ENCODE measurements at places on chromosomes 7 and 10.

DNA sequence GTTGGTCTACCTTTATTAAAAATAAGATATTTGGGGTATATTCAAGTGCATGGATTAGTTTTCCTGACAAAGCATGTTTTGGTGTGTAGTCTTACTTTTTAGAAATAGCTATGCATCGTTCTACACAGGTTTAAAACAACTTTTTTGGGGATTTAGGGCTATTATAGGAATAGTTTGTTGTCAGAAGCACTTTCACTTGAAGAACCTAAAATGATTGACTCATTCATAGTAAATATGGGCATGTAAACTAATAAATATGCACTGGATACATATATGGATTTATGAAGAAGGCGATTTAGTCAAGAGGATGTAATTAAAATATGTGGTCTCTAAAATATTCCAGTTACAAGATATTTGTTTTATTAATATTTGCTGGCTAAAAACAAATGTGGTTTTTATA lies 2.0 kb downstream of the ARL4A start:
- no peak for DNase-seq

DNA sequence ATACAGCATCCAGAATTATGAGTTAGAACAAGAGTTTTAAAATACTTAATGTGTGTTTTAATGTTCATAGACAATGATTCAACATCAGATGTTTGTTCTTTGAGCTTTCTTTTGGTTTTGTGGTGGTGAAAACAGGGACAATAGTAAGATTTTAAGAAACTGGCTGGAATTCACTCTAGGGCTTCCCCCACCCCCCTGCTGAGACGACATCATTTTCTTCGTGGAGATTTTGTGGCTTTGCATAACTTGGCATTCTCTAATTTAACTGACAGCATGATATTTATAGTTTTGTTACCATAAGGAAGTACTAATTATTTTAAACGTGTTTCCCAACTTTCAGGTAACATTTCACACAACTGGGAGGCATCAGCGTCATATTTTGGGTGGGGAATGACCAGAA lies 184.1 kb downstream of the BICC1 start:
- DNase-seq = no peak

- no peak for DNase-seq
These were observed 109.5 kb upstream of the HABP2 start for GRCh38 chr10:113443141-113443925.

DNA sequence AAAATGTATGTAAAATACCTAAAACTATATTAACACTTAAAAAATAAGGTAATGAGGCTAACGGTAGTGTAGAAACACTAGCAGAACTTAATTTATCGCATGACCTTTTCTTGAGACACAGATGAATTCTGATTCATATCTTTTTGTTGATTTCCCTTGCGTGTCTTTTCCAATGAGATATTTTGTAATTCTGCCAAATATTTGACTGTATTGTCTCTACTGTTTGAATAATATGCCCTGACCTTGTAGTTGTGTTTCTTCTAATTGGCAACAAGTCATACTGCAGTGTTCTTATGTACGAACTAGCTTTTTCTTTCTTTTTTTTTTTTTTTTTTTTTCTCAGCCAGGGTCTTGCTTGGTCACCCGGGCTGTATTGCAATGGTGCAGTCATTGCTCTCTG lies 9.2 kb upstream of the ABCB1 start:
- no peak for DNase-seq

DNA sequence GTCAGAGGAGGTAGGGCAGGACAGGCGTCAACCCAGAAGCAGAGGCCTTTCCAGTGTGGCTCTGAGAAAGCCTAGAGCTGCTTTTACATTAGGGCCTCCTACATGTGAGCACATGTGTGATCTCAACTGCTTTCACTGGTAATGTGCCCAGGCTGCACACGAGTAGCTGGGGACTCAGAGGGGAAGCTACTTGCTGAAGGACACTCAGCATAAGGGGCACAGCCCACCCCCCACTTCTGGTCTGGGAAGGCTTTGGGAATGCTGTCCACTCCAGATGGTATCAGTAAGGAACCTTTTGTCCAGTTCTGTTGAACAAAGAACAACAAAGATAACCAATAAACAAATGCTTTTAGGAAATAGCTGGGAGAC lies 18.9 kb downstream of the PRF1 start:
- DNase-seq = no peak

DNA sequence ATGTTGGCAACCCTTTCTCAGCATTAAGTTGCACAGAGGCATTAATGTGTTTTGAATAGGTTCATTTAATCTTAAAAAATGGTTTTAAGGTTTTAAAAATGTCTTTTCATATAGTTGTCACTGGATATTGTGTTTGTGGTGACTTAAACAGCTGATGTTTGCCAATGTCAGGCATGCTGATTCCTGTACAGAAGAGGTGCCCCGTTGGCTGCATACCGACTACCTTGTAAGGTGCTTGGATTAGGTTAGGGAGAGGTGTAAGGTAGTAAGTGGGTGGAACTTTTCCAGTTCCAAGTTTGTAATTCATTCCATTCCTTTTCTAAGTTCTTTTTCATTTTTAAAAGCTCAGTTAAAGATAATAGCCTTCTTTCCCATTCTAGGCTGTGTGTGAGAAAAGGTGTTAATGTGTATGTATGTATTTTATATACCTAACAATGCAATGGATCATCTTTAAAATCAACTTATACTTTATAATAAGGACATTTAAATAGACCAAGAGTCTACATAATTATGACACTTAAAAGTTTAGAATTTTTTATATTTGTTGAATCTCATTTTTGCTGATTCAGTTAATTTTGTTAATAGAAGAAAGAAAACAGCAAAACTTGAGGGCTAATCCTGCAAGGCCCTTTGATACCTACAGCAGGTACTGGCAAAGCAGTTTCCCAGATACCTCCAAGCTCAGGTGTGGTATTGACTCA lies 155.2 kb downstream of the LCOR start:
- DNase-seq = no peak

DNA sequence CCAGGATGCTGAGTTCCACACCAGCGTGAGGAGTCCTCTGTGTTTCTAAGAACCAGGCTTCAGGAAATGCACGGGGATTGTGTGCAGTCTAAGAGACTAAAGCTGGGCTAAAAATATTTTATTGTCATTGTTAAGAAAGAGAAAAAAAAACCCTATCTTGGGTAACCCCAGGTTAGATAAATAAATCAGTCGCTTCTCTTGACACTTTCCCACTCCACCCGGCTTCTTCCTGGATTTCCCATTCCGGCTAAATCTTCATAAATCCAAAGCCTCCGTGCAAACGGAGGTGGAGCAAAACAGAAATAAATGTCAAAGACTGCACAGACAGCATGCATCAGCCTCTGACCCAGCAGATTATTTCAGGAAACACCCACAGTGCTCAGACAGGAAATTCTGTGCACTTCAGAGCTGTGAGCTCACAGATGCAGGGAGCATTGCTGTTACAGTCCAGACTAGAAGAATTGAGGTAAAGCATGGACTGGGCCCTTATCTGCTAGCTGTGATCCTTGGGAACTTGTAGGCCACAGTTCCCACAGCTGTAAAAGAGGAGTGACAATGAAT lies 44.8 kb upstream of the GRID1 start:
- no peak for DNase-seq

GRCh38 chr10:19212590-19212989 lies 164.0 kb downstream of the MALRD1 start:
- DNase-seq = no peak

DNA sequence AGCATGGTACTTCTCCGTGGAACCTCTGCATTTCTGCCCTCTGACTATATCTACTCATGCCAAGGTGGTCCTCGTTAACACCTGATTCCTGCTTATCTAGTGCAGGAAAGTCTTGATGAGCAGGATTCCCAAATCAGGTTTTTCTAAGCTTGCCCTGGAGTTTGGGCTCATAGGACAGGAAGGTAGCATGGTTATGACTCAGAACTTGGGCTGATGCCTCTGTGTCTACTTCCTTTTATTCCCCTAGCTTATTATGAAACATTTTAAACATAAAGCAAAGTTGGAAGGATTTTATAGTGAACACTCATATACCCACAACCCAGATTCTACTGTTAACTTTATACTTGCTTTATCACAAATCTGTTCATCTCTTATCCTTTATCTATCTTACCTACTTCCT lies 5.6 kb downstream of the SUFU start:
- no peak for DNase-seq

DNA sequence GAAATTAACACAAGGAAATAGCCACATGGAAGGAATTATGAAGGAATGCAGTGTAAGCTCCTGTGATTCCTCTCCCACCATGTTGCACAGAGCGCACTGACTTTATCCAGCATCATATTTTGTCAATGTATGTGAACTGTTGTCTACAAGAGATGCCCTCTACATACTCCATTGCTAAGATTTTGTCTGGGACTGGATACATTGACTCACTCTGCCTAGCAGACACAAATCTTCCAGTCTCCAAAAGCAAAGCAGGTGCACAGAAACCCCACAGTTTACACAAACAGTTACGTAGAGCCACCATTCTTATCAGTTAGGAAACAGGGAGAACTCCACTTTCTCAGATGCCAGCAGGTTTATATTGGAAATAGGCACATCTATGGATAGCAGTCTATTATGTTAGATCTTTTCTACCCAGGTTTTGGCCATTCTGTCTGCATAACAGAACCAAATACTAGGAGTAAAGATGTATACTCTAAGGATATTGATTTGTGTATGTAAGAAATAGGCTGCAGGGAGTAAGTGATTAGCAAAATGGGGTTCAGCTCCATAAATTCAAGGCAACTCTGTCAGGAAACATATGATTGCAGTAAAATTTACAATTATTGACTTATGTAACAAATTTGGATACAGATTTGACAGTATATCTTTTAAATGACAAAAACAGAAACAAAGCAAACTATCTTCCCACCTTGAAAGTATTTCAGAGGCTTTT lies 1.5 kb downstream of the AKR1C2 start:
- DNase-seq = no peak

- DNase-seq = no peak
These were observed 6.1 kb downstream of the COL1A2 start for GRCh38 chr7:94400643-94401427.

GRCh38 chr7:30934732-30935568 lies 23.3 kb downstream of the AQP1 start:
- DNase-seq = no peak

- DNase-seq = no peak
These were observed 42.0 kb upstream of the NRP1 start for GRCh38 chr10:33376476-33376875.

DNA sequence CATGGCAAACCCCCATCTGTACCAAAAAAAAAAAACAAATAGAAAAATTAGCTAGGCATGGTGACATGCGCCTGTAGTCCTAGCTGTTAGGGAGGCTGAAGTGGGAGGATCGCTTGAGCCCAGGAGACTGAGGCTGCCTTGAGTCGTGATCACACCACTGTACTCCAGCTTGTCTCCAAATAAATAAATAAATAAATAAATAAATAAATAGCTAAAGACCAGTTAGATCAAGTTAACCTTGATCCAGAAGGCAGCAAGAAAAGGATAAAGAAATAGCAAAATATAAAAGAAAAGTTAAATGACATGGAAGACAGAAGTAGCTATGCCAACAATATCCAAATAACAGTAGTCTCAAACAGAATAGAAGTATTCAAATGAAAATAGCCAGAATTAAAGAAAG lies 132.2 kb upstream of the SH2B2 start:
- no peak for DNase-seq

DNA sequence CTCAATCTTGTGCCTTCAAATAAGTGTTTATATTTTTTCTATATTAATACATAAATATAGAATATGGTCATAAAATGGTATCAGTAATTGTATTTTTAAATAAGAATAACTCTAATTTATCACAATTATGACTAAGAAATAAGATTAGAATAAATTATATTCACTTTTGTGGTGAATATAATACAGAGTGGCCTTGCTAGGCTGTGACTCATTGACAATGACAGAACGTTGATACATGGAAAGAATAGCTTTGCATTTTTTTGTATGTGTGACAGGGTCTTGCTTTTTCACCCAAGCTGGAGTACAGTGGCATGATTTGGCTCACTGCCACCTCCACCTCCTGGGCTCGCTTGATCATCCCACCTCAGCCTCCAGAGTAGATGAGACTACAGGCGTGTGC lies 47.8 kb upstream of the PCLO start:
- DNase-seq = no peak

DNA sequence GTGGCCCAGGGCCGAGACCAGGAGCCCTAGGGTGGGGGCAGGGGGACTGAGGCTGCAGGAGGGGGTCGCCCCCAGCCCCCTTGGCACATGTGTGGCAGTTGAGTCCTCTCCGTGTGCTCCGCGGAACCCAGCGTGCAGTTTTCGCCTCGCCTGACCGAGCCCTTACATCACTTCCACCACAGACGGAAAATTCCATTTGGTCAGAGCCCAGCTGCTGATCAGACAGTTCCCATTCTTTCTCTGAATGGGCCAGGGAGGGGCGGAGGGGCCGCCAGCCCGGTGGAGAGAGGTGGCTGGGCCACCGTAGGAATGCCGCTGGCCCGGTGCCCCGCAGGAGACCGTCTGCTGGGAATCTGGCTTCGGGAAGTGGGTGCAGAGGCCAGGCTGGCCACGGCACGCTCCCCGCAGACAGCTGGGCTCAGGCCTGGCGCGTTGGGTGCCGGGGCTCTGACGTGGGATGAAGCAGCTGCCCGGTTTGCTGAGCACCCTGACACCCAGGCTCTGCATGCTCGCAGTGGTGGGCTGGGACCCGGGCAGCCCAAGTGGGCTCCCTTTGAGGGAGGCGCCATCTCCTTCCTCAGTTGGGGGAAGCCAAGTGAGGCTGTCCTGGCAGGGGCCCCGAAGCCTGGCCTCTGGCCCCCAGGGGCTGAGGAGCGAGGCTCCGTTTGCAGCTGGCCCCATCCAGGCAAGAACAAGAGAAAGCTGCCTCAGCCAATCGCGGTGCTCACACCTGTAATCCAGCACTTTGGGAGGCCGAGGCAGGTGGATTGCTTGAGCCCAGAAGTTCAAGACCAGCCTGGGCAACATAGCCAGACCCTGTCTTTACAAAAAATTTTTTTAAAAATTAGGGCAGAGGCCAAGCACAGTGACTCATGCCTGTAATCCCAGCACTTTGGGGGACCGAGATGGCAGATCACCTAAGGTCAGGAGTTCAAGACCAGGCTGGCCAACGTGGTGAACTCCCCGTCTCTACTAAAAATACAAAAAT lies 9.9 kb downstream of the TTYH3 start:
- DNase-seq = no peak

DNA sequence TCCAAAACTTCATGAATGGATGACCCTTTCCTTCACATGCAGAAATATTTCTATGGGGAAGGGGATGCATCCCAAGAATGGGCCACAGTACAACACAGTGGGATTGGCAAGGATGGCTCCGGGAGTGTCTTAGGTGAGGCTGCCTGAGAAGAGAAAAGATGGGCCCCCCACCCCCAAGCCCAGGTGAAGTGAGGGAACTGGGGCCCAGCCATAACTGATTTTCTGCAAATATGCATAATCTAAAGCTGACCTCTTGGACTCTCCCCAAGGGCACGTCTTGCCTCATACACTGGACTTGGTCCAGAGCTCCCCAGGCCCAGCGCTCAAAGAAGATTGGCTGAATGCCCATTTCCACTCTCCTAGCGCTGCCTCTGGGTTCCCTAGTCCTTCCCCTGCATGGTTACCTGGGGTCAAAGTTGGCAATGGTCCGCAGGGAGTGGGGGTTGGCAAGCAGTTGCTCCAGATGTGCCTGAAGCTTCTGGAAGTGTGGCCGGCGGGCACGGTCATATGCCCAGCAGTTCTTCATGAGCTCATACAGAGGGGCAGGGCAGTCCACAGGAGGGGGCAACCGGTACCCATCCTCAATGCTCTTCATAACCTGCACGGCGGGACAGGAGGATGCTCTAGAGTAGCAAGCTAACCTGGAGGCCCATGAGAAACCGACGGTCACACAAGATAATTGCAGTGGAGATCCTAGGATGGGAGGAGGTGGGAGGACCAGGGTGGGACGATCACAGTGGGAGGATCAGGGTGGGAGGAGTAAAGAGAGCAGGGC lies 12.3 kb downstream of the ZYX start:
- no peak for DNase-seq

- no peak for DNase-seq
These were observed 71.9 kb downstream of the GALNT11 start for GRCh38 chr7:152097330-152097729.

Data from activated T-helper 9 cell treated with anti-CD3 and anti-CD28 coated beads, Interleukin-2, amount 50 U/mL, for 16 hours (primary cell).